ENCODE measurements at places on chromosomes 5 and 9. TPM values are rescaled to one million over a fixed set of nuclear protein-coding genes. Genes with fewer than 3 reads are reported as not detected.

GRCh38 chr5:2136728-2137333 is 254.1 kb upstream of the IRX4 start:
- no peak overlapping the region for H3K4me3 ChIP-seq
- H3K4me1 ChIP-seq, result peaks cover 4% of the 10 kb centered on the region
- H3K27me3 ChIP-seq, result no peaks in the 10 kb centered on the region
- DNase-seq, result no peak
- no peak overlapping the region for H3K27ac ChIP-seq

- H3K27me3 ChIP-seq, result no peaks in the 10 kb centered on the region
- no peaks in the 10 kb centered on the region for H3K36me3 ChIP-seq
- no peak overlapping the region for H3K27ac ChIP-seq
- peaks cover 12% of the 10 kb centered on the region for H3K4me1 ChIP-seq
Observed at GRCh38 chr5:112692472-112692871, 45.2 kb upstream of the APC start.

DNA sequence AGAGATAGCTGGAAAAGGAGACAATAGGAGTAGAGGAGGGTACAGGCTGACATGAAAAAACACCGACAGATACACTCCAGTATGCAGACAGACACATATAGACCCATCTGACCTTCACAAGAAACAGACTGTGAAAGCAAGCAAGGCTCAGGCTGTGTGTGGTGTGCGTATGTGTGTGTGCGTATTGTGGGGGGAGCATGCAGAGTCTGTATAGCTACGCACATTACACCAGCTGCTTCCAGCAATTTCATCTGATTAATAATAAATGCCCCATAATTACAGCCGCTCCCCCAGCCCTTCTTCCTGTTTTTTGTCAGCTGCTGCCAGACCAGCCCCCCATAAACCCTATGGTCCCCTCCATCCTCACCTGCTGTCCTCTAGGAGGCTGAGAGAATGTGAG is 6.7 kb downstream of the CNTFR start:
- H3K27ac ChIP-seq, result no peak overlapping the region
- H3K4me3 ChIP-seq, result no peak overlapping the region
- H3K4me1 ChIP-seq, result peaks cover 5% of the 10 kb centered on the region

GRCh38 chr5:171714261-171714660 is 71.4 kb upstream of the SMIM23 start:
- H3K36me3 ChIP-seq, result no peaks in the 10 kb centered on the region
- DNase-seq, result no peak
- H3K27me3 ChIP-seq, result no peaks in the 10 kb centered on the region
- no peak overlapping the region for H3K27ac ChIP-seq

Gene SLC36A2
- 0.06 TPM for total RNA-seq

DNA sequence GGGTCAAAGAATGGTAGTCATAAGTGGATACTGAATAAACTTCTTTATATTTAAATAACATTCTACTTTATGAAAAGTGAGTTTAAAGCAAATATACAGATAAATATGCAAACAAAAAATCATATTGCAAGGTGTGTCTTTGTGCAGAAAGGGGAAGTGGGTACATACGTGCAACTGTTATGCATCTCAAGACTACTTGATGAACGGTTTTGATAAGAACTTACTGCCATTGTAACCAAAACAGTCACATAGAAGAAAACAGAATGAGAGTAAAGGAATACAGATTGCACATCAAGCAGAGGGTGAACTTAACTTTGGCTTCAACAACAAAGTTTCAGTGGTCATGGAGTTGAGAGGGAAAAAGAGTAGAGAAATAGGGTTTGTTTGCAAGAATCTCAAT is 9.9 kb downstream of the CAMK4 start:
- H3K27me3 ChIP-seq, result no peaks in the 10 kb centered on the region
- H3K27ac ChIP-seq, result no peak overlapping the region
- no peak for DNase-seq

Gene DNAI1
- total RNA-seq, result not detected

Gene TTF1
- total RNA-seq, result 7.2 TPM

DNA sequence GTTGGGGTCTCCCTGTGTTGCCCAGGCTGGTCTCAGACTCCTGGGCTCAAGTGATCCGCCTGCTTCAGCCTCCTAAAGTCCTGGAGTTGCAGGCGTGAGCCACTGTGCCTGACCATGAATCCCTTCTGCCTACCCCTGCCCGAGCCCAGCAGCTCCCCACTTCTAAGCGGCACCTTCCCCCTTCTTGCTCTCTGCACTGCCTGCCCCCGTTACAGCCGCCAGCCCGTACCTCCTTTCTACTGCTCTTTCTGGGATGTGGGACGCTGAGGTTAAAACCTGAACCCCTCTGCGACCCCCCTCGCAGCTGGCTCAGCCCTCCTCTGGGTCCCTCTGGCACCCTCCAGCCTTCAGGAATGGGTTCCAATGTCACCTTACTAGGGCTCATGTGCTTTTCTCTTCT is 249.6 kb downstream of the PBX3 start:
- H3K36me3 ChIP-seq, result no peaks in the 10 kb centered on the region
- H3K4me3 ChIP-seq, result no peak overlapping the region
- no peak overlapping the region for H3K27ac ChIP-seq
- no peak for DNase-seq

DNA sequence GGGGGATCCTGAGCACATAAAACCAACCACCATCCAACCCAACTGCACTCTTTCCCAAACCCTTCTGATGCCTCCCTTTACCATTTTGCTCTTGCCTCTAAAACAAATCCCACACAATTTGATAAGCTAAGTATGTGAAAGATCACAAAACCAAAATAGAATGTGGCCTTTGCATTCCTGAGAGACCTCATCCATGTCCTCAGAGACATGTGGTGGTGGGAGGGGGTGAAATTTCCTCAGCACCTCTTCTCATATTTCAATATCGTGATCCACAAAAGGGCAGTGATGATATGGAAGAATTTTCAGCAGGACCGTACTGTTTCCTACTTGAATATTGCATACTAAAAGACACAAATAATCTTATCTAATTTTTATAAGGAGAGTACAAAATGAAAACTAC is 423.3 kb downstream of the TLE1 start:
- no peaks in the 10 kb centered on the region for H3K27me3 ChIP-seq
- H3K27ac ChIP-seq, result no peak overlapping the region
- no peaks in the 10 kb centered on the region for H3K36me3 ChIP-seq
- no peak for DNase-seq
- H3K4me3 ChIP-seq, result no peak overlapping the region

DNA sequence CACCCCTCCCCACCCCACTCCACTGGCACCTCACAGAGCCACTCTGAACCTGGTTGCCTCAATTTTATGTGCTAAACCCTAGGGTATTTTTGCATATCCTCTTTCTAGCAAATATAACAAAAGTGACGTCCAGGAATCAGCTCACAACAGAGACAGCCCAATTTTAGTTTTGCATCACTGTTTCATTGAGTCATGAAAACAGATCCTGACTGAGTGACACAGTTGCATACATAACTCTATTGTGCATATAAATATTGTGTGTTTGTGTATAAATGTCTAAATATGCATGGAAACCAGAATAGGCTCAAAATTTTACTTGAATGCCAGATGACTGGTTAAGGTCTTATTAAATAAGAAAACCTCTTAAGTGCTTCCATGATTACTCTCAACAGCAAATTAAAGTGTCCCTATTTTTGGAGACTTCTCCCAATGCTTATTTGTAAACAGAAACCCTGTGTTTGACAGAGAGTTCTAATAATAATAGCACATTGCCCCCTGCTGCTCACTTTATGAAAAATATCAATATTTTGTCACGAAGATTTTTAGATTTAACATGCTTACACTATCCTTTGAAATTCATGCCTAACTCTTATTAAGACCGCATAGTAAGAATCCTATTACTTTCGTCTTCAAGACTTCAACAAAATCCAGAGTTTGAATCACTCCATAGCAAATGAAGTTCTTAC is 75.5 kb upstream of the PRRC1 start:
- H3K27ac ChIP-seq, result no peak overlapping the region
- H3K27me3 ChIP-seq, result no peaks in the 10 kb centered on the region
- H3K4me1 ChIP-seq, result no peaks in the 10 kb centered on the region
- no peaks in the 10 kb centered on the region for H3K36me3 ChIP-seq
- no peak overlapping the region for H3K4me3 ChIP-seq

GRCh38 chr9:136799079-136799853 is 3.1 kb downstream of the CCDC183 start:
- peaks cover 29% of the 10 kb centered on the region for H3K4me1 ChIP-seq
- peaks cover 7% of the 10 kb centered on the region for H3K27me3 ChIP-seq
- DNase-seq, result no peak
- no peak overlapping the region for H3K4me3 ChIP-seq
- H3K36me3 ChIP-seq, result no peaks in the 10 kb centered on the region

Gene DMRT3
- total RNA-seq, result not detected

Gene FOXD4L4
- total RNA-seq, result not detected

GRCh38 chr9:37914154-37914551 is 10.2 kb upstream of the SLC25A51 start:
- DNase-seq, result no peak
- no peaks in the 10 kb centered on the region for H3K27me3 ChIP-seq
- H3K4me3 ChIP-seq, result no peak overlapping the region
- no peaks in the 10 kb centered on the region for H3K36me3 ChIP-seq
- no peaks in the 10 kb centered on the region for H3K4me1 ChIP-seq
- no peak overlapping the region for H3K27ac ChIP-seq

GRCh38 chr5:100165309-100165708 is 369.9 kb upstream of the FAM174A start:
- DNase-seq, result no peak
- no peaks in the 10 kb centered on the region for H3K4me1 ChIP-seq
- H3K27ac ChIP-seq, result no peak overlapping the region

- no peaks in the 10 kb centered on the region for H3K4me1 ChIP-seq
- DNase-seq, result peak; percentile 39
- H3K36me3 ChIP-seq, result no peaks in the 10 kb centered on the region
- H3K27ac ChIP-seq, result no peak overlapping the region
- peaks cover 7% of the 10 kb centered on the region for H3K27me3 ChIP-seq
Observed at GRCh38 chr5:181160152-181160754, 12.9 kb downstream of the OR2V2 start.

Gene DMGDH
- total RNA-seq, result 8.8 TPM

GRCh38 chr9:112142420-112142819 is 32.7 kb downstream of the SUSD1 start:
- no peaks in the 10 kb centered on the region for H3K27me3 ChIP-seq
- H3K4me1 ChIP-seq, result no peaks in the 10 kb centered on the region
- H3K27ac ChIP-seq, result no peak overlapping the region
- H3K36me3 ChIP-seq, result no peaks in the 10 kb centered on the region

GRCh38 chr9:131982671-131983239 is 96.9 kb downstream of the MED27 start:
- DNase-seq, result no peak
- H3K27ac ChIP-seq, result no peak overlapping the region
- no peaks in the 10 kb centered on the region for H3K4me1 ChIP-seq
- no peaks in the 10 kb centered on the region for H3K36me3 ChIP-seq
- no peak overlapping the region for H3K4me3 ChIP-seq

DNA sequence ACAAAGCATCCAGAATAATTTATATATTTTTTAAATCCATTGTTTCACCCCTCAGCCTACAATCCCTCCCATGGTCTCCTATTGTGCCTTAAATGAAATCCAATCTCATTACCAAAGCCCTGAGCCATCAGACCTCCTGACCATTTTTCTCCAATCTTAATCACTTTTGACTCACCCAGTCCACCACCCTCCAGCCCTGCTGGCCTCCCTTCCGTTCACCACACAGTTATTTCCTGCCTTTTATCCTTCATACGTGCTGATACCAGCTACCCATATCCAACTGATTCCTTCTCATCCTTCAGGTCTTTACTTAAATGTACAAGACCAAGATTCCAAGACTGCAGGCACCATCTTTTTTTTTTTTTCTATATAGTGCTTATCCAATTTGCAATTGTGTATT is 1026.7 kb upstream of the DMAC1 start:
- H3K27ac ChIP-seq, result no peak overlapping the region
- no peaks in the 10 kb centered on the region for H3K36me3 ChIP-seq
- H3K4me3 ChIP-seq, result no peak overlapping the region

DNA sequence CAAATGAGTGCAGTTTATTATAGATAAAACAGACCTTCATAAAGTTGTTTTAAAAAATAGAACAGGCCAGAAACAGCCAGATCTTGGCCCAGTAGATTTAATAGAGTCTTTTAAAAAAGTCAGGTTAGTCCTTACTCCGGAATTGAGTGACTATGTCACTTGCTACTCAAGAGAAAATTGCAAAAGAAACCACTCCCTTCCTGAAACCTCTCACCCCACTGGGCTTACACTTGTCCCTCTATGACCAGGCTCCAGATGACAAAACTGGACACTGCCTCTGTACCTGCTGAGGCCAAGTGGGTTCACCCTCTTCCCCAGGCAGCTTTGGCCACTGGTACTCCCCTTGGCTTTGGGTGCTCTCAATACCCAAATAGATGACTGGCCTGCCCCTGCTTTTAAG is 357.2 kb upstream of the TRPC7 start:
- H3K36me3 ChIP-seq, result no peaks in the 10 kb centered on the region
- H3K27ac ChIP-seq, result no peak overlapping the region
- no peaks in the 10 kb centered on the region for H3K4me1 ChIP-seq
- DNase-seq, result no peak
- no peaks in the 10 kb centered on the region for H3K27me3 ChIP-seq

GRCh38 chr9:124197177-124198095 is 60.3 kb upstream of the NEK6 start:
- no peak overlapping the region for H3K4me3 ChIP-seq
- no peaks in the 10 kb centered on the region for H3K36me3 ChIP-seq
- H3K27ac ChIP-seq, result no peak overlapping the region
- DNase-seq, result peak; percentile 45
- H3K27me3 ChIP-seq, result no peaks in the 10 kb centered on the region

- H3K4me1 ChIP-seq, result no peaks in the 10 kb centered on the region
- peak overlapping the region; percentile 10 for H3K4me3 ChIP-seq
- no peaks in the 10 kb centered on the region for H3K27me3 ChIP-seq
- H3K27ac ChIP-seq, result peak overlapping the region; percentile 65
- no peaks in the 10 kb centered on the region for H3K36me3 ChIP-seq
Observed at GRCh38 chr5:150945947-150946346, 41.2 kb upstream of the ZNF300 start.

- no peaks in the 10 kb centered on the region for H3K36me3 ChIP-seq
- no peaks in the 10 kb centered on the region for H3K4me1 ChIP-seq
- H3K27me3 ChIP-seq, result no peaks in the 10 kb centered on the region
- no peak for DNase-seq
- no peak overlapping the region for H3K4me3 ChIP-seq
Observed at GRCh38 chr5:158736150-158736870, 363.4 kb downstream of the EBF1 start.

Gene FGF18
- 0.36 TPM for total RNA-seq

Gene AKNA
- 7.5 TPM for total RNA-seq

Gene TDRD7
- total RNA-seq, result 8.4 TPM

Gene BTNL9
- 20.3 TPM for total RNA-seq

Gene PTGES2
- 91.6 TPM for total RNA-seq

- DNase-seq, result peak; percentile 75
- no peak overlapping the region for H3K27ac ChIP-seq
- peaks cover 12% of the 10 kb centered on the region for H3K4me1 ChIP-seq
- H3K36me3 ChIP-seq, result no peaks in the 10 kb centered on the region
Observed at GRCh38 chr9:124849801-124850200, 3.5 kb upstream of the WDR38 start.

- no peaks in the 10 kb centered on the region for H3K4me1 ChIP-seq
- no peak overlapping the region for H3K4me3 ChIP-seq
- DNase-seq, result peak; percentile 55
- H3K27ac ChIP-seq, result no peak overlapping the region
- H3K27me3 ChIP-seq, result no peaks in the 10 kb centered on the region
Observed at GRCh38 chr9:16343249-16344237, 526.9 kb downstream of the BNC2 start.
